EH (cell line): ENCODE measurements at places on chromosomes 7 and 10.
A peak's percentile ranks its signal among the peaks of the same experiment; 100 is the strongest.

- no peak for DNase-seq
Observed at GRCh38 chr7:48634116-48634632, 290.2 kb upstream of the CDC14C start.

GRCh38 chr10:69781576-69781975 is 20.1 kb upstream of the COL13A1 start:
- DNase-seq = no peak

GRCh38 chr10:46540412-46541016 is 15.9 kb downstream of the GPRIN2 start:
- DNase-seq = no peak

DNA sequence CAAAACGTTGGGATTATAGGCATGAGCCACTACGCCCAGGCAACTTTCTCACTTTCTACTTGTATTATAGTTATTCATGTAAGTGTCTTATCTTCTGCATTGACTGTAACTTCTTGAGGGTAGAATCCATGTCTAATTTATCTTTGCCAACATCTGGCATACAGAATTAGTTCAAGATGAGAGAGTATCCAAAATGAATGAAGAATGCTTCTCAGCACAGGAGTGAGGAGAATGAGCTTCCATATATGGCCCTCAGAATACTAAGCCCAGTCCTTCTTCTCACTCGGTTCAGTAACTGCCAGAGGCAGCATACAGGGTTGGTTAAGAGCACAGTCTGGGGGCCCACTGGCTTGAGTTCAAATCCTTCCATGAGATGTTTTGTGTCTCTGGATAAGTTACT is 75.0 kb upstream of the LRRC17 start:
- peak; percentile 45 for DNase-seq

DNA sequence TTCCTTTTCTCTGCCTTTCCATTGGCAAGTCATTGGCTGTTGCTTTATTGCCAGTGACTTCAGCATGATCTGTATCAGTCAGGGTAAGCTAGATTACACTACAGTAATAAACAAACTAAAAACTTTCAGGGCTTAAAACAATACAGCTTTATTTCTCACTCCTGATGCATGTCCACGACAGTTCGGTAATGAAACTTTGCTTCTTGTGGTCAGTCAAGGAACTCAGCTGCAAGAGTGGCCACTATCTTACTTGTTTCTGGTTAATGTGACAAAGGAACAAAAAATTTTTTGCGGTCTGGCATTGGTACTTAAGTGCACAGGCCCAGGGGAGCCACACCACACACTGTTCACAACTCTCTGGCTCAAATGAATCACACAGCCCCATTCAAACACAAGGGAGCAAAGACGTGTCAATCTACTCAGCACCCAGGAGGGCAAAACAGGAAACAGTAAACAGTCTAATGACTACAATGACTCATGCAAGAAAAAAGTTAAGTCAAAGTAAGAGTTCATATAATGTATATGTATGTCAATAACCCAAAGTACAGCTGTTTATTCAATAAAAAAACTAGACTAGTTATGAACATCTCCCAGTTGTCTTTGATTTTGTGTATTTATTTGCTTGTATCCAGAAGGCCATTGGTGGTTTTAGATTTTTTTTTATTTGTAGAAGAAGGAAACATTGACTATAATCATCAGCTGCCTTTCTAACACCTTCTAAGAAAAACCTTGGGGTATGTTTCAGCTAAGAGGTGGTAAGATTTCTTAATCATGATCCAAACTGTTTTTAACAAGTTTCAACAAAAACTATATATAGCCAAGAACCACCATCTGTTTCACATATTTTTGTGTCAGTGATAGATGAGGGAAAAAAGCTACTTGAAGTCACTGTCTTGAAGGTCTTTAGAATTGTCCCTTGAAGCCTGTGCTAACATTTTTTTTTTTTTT is 134.4 kb upstream of the FAM3C start:
- DNase-seq = peak; percentile 97

- DNase-seq = no peak
Observed at GRCh38 chr7:9498303-9498702, 1064.9 kb downstream of the NXPH1 start.

GRCh38 chr10:100879741-100880360 is 32.9 kb upstream of the SLF2 start:
- no peak for DNase-seq

- no peak for DNase-seq
Observed at GRCh38 chr10:30630571-30630970, 1.0 kb upstream of the LYZL2 start.

GRCh38 chr10:115402699-115403098 is 309.5 kb downstream of the ATRNL1 start:
- DNase-seq = peak; percentile 40

GRCh38 chr7:12357508-12357907 is 46.2 kb downstream of the VWDE start:
- DNase-seq = no peak

GRCh38 chr10:517872-518475 is 171.5 kb downstream of the DIP2C start:
- DNase-seq = no peak

GRCh38 chr7:482521-483083 is 37.0 kb downstream of the PDGFA start:
- DNase-seq = no peak

- DNase-seq = no peak
Observed at GRCh38 chr10:130751106-130751840, 560.2 kb downstream of the TCERG1L start.

DNA sequence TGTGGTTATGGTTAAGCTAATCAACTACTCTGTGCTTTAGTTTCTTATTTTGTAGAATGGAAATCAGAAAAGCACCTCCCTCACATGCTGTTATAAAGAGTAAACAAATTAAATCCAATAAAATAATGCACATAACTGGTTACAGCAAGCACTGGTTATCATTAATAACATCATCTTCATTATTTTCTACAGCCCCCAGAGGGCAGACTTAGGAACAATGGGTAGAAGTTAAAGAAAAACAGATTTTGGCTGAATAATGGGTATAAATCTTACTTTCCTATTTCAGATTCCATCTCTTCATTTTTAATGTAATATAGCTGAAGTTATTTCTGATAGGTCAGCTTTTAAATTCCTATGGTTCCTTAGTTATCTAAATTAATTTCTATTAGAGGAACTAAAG is 126.5 kb downstream of the DOCK4 start:
- no peak for DNase-seq

- peak; percentile 34 for DNase-seq
Observed at GRCh38 chr10:49272251-49273081, 26.5 kb upstream of the C10orf71 start.

DNA sequence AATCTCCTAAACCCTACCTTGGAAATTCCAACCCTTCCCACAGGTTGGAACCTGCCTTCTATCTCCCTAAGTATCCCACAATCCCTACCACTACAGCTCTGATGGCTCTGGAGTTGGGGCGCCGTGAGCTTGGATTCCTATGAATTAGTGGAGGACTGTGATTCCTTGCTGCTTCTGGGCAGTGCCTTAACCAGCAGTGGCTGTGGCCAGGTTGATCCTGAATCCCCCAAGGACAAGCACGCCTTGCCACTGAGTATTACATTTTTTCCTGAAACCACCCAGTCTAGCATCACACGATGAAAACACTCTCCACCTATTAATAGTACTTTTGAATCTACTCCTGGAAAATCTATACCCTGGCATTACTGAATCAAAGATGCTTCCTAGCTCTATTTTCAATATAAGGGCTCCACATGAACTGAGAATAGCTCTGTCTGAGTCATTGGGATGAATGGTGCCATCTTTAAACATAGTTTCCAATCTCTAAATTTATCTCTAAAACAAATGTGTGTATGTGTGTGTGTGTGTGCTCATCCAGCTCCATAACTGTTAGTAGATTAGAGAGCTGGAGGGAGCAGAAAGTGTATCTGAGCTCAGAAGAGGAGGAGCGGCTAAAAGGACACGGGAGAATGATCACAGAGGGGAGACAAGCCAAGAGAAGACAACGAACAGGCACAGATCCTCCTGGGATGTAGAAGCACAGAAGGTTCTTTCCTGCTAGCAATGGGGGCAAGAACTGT is 11.9 kb upstream of the INPP5F start:
- DNase-seq = peak; percentile 44

GRCh38 chr7:134662871-134663205 is 16.2 kb downstream of the BPGM start:
- DNase-seq = no peak

DNA sequence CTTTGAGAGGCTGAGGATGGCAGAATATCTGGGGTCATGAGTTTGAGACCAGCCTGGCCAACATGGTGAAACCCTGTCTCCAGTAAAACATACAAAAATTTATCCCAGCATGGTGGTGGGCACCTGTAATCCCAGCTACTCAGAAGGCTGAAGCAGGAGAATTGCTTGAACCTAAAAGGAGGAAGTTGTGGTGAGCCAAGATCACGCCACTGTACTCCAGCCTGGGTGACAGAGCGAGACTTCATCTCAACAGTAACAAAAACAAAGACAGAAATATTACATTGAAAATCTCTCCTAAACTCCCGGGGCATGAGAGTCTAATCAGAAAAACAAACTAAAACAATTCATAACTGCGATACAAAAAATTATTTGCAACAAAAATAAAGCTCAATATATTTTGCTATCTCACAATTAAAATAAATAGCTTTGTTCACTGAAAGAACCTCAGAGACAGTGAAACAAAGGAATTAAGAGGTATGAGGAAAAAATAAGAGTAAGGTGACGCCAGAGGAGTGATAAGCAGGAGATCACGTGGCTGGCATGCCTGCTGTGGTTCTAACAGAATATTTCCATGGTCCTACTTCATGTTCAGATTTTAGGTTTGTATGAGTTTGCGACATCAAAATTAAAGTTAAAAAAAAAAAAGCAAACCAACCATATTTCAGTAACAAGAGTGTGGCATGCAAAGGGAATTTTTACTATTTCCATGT is 527.7 kb upstream of the POM121L12 start:
- DNase-seq = no peak

- peak; percentile 95 for DNase-seq
Observed at GRCh38 chr10:92757066-92757710, 67.4 kb downstream of the HHEX start.

DNA sequence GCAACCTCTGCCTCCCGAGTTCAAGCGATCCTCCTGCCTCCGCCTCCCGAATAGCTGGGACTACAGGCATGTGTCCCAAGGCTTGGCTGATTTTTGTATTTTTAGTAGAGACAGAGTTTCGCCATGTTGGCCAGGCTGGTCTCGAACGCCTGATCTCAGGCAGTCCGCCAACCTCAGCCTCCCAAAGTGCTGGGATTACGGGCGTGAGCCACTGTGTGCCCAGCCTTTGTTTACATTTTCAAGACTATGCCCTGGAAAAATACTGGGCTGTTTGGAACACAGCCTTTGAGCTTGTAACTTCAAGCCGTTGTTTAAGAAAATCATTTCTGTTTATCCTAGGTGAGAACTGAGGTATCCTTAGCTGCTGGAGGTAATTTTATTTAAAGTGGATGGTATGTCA is 1.9 kb downstream of the ZKSCAN1 start:
- no peak for DNase-seq

DNA sequence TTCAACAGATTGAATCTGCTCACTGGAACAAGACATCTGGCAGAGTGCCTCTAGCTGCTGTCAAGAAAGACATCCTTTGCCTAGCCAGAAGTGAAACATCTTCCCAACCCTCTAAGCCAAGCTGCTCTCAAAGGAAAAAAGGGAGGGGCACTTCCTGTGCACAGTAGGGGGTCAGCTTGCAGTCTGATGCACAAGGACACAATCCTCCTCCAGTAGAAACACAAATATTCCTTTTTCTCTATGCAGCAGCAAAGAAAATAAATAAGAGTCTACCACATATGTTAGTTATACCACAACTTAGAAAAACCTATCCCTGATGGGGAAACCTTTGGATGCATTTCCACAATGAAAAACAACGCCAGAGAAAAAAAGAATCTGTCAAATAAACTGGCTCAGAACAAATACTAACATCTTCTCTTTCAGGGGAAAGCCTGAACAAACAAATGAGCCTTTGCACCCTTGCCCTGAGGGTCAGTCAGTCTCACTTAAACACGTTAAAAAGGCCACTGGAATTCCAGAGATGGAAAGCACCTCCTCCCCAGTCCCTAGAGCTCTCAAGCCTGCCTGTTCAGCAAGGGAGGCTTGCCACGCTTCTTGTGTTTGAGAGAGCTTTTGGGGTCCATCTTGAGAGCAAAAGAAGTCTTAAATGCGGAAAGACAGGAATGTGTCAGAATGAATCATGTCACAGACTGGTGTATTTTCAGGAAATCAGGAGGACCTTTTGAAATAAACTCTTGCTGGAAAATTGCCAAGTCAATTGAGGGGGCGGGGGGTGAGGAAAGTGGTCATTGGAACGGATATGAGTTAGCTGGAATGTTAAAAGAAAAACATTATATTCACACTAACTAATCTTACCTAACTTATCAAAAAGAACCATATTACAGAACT is 7.5 kb downstream of the LAMB1 start:
- peak; percentile 91 for DNase-seq

DNA sequence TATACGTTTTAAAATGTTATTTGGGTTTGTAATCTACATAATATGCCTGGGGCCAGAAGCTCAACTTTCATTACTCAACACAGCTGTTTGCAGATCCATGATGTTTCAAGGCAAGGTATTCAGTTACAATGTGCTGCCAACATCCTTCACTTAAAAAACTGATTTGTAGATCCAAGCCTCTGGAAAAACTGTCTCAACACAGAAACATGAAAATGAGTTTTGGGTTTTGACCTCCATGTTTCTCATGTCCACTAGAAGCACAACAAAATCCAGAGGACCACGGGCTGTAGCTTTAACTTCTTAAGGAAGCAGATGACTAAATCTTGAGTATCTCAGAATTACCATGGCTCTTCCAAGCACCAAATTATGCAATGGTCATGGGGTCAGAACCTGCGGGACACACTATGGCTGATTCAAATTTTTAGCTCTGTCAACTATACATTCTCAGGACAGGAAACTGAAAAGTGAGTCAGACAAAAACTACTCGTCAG is 247.1 kb upstream of the GRB10 start:
- DNase-seq = peak; percentile 95

- no peak for DNase-seq
Observed at GRCh38 chr10:65166272-65166671, 1645.1 kb downstream of the REEP3 start.

DNA sequence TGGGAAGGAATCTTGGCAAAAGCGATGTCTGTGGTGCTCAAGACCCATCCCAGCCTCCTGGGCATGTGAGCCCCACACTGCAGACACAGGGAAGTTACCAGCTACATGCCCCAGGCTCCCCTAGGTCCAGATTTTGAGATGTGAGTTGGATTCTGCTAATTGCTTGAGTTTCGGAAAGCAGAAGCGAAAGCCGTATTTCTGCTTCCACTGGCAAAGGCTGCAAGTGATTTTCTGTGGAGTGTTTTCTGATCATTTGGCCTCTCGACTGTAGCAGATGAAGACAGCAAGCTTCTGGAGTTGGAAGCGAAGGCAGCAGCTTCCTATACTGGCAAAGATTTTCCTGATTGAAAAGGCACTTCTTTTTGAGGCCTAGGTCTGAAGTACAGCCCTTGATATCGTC is 29.6 kb downstream of the ANKRD16 start:
- no peak for DNase-seq

DNA sequence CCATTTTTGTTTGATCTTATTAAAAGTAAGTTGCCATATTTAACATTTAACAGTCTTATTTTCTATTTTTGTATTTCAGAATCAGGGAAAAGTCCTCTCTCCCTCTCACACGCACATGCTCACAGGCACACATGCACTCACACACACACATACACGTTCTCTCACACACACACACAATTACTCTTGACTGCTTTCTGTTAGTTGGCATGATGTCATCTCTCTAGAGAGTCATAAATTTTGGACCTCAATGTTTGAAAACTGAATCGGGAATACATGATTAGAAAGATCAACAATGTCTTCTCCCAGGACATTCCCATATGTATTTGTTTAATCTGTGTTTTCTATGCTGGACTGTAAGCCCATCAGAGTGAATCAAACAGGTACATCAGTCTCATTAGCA is 165.7 kb upstream of the AHR start:
- no peak for DNase-seq

- no peak for DNase-seq
Observed at GRCh38 chr7:1100834-1101562, 13.1 kb downstream of the GPER1 start.
